Activated T-cell treated with anti-CD3 and anti-CD28 coated beads, Interleukin-2, amount 50 U/mL, for 48 hours (primary cell): ENCODE measurements at places on chromosomes 4 and X.

GRCh38 chr4:89216866-89217265, 90.7 kb downstream of the GPRIN3 start:
- DNase-seq = no peak

- no peak for DNase-seq
Observed at GRCh38 chr4:76078033-76078613, 3.6 kb downstream of the ART3 start.

DNA sequence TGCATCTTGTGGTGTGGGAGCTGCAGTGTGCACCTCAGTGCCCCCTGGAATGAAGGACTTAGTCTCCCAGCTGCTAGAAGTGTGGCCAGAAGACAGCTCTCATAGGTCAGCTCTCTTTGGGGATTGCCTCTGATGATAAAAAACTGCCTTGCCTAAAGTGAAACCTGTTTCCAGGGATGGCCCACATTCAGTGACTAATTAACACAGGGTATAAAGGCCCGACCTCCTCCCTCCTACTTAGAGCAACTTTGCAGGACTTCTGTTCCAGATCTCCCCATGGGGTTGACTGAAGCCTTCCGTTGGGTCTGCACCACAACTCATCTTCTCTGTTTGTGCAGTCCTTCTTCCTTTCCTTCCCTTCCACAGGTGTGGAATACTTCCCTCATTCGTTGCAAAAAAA, 53.2 kb downstream of the SPINK2 start:
- DNase-seq = no peak

DNA sequence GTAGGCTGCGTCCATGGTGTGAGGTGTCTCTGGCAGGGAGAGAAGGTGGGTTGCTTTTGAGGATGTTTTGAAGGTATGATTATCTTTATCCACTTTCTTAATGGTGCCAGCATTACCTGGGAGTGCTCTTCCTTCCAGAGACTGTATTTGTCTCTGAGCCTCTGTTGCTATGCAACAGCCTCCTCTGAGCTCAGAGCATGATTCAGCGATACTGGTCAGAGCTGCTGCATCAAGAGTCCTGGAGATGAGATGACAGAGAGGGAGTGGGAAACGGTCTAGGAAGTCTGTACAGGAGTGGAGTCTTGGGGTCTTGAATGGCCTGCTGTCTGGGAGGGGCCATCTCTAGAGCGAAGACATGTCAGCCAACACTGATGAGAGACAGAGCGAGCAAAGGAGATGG, 104.4 kb upstream of the RAB40AL start:
- no peak for DNase-seq

DNA sequence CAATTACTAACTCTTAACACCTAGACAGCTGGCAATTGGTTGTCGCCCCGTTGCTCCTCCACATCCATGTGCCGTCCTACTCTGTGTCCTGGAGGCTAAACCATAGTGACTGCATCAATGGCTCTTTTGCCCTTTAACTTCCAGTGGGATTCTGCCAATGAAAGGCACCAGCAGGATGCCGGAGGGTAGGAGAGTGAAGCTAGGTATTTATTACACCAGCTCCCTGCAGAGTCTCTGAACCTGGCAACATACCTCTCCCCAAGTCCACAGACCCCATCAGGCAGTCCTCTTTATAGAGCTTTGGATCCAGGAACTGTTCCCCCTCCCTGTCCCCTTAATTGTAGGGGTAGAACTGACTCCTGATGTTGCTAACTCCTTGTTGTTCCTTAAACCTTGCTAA, 426.8 kb downstream of the HNRNPD start:
- DNase-seq = no peak

DNA sequence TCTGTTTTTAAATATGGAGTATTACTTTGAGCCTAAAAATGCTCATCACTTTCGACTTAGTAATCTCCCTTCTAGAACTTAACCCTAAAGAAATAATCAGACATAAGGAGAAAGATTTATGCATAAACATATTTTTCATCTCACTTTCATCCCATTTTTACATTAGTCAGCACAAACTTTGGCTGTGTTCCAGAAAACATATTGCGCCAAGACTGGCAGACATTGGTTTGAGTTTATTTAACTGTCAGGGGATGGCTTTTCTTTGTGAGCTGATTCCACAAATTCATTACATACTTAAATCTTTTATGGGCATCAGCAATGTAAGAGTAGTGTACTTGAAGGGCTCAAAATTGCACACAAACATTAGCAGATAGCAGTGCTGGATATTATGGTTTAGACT, 23.7 kb downstream of the MAOA start:
- DNase-seq = no peak

DNA sequence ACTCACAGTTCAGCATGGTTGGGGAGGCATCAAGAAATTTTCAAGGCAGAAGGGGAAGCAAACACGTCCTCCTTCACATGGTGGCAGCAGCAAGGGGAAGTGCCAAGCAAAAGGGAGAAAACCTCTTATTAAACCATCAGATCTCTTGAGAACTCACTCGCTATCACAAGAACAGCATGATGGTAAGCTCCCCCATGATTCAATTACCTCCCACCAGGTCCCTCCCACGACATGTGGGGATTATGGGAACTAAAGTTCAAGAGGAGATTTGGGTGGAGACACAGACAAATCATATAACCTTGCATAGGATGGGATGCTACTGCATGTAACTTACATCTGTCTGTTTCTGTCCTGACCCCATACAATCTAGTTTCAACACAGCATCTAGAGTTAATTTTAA, 511.8 kb upstream of the ARX start:
- DNase-seq = no peak

DNA sequence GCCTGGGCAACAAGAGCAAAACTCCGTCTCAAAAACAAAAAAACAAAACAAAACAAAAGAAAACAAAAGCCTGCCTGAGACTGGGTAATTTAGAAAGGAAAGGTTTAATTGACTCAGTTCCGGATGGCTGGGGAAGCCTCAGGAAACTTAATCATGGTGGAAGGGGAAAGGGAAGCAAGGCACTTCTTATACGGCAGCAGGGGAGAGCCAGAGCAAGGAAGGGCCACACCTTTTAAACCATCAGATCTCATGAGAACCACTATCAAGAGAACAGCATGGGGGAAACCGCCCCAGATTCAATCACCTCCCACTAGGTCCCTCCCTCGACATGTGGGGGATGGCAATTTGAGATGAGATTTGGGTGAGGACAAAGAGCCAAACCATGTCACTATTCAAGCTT, 122.2 kb downstream of the UBE2K start:
- DNase-seq = no peak

GRCh38 chr4:69470561-69470960, 25.1 kb downstream of the UGT2B4 start:
- DNase-seq = no peak

DNA sequence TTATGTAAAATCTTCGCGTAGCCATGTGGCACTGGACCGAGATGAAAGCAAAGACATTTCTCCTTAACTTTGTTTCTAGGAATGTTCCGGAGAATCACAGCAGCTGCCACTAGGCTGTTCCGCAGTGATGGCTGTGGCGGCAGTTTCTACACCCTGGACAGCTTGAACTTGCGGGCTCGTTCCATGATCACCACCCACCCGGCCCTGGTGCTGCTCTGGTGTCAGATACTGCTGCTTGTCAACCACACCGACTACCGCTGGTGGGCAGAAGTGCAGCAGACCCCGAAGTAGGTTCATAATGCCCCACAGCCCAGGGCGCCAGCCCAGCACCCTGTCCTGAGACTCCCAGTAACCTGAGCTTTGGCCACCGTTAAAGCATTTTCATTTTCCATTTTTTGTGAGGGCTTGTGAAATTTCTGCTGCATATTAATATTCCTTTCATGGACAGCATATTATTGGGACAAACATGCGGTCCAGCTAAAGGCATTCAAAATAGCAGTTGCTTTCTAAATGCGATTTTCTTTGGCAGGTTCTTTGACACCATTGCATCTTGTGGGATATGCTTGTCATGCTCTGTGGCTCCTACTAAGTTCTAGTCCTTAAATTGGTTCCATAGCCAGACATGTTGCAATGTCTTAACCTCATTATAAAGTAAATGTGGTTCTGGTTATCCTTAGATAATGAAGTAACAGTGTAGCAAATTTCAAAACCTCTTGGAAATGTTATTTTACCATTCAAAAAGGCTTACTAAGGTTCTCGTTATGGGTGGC, 49.1 kb upstream of the MSANTD1 start:
- DNase-seq = no peak

DNA sequence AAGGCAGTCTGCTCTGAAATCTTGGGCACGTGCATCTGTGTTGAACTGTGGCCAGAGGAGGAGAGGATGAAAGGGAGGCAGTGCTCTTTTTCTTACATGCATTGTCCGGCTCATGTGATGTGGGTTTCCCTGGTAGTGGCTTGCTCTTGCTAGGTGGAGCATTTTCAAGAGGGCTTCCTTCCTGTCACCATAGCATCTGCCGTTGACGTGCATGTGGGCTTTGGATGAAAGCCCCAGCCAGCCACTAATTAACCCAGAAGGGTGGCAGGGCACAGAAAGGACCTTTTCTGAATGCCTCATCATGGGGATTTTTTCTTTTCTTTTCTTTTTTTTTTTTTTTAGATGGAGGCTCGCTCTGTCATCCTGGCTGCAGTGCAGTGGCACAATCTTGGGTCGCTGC, 121.3 kb downstream of the GPR143 start:
- DNase-seq = peak; percentile 49

DNA sequence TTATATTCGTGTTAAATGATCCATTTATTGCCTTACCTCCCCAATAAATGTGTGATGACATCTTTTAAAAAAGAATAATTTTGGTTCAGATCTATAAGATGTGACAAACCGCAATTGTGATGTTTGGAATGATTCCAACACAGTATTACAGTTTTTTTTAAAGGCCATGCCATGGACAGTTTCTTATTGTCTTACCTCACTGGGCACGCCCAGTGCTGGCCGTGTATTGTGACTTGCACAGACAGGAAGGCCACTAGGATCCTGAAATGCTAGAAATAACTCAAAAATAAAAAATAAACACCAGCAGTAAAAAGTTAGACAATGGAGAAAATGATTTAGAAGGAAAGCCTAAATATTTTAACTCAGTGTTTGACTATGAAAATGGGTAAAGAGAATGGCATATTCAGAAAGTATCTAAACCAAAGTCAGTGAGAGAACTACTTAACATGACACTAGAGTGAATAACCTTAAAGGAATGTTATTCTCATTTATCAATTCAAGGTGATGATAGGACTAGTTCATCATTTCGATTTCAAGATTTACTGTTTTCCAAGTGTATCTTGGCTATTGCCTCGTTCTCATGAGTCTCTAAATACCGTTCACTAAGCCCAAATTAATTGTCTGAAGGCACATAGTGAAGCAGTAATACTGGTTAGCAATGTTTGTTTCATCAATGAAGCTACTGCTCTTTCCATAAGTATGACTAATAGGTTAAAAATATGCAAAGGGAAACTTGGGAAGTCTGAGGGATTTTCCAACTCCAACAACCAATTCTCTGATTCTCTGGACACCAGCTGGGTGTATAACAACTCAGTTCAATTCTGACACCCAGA, 46.1 kb upstream of the VEGFC start:
- DNase-seq = no peak

DNA sequence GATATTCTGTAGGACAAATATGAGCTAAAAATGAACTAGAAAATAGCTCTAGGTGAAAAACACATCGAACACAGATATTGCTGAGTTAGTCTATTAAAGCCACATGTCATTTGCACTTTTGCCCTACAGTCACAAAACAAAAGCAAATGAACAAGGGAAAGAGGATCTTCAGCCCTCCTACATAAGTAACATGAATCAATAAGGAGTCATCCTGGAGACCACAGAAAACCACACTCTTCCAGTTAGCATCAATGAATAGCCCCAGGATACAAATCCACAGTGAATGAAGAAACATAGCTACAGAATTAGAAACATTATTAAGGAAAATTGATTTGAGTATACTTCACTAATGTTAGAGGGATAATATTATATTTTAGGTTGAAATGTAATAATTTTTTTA, 311.4 kb downstream of the MAPK10 start:
- no peak for DNase-seq

DNA sequence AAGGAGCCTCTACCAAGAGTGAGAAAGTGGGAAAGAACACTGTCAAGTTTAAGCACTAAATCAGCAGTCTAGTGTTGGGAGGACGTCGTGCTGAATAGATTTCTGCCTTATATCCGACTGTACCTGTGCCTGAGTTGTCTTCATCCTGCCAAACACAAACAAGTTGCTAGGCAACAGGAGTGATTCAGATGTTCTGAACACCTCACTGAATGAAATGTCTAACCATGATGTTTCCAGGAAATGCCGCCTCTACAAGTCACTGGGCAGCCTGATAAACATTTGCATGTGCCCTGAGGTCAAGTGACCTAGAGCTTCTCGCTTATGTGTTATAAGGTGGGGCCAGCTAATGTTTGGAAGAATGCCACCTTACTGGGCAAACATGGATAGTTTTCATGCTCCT, 37.9 kb downstream of the SGMS2 start:
- no peak for DNase-seq

- no peak for DNase-seq
Observed at GRCh38 chrX:87924619-87925018, 407.0 kb downstream of the KLHL4 start.

DNA sequence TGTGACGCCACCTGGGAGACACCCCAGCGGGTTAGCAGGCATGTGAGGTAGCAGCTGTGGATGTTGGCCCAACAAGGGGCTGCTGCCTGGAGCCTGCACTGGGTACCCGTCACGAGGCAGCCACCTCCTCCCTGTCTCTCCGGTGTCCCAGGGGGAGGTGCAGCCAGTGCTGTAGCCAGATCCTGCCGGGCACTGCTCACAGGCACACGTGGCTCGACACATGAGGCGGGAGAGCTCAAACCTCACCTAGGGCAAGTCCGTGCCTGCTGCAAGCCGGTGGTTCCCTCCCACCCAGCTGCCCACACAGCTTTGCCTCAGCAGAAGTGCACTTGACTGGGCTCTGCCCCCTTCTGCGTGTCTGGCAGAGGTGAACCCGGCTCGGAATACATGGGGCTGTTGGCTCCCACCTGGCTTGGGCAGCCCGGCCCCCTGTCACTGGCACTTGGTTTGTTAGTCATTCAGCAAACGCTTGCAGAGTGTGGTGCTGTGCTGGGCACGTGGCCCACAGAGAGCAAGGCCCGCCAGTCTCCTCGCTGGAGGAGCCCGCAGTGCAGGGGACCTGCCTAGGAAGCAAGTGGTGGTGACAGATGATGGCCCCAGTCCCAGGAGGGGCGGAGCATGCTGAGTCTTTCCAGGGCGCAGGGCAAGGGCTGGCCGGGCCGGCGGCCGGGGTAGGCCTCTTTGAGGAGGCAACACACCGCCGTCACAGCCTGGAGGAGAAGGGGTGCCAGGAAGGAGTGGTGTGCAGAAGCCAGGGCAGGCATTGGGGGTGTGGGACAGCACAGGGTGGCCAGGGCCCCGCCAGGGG, 10.1 kb upstream of the SH3TC1 start:
- no peak for DNase-seq

DNA sequence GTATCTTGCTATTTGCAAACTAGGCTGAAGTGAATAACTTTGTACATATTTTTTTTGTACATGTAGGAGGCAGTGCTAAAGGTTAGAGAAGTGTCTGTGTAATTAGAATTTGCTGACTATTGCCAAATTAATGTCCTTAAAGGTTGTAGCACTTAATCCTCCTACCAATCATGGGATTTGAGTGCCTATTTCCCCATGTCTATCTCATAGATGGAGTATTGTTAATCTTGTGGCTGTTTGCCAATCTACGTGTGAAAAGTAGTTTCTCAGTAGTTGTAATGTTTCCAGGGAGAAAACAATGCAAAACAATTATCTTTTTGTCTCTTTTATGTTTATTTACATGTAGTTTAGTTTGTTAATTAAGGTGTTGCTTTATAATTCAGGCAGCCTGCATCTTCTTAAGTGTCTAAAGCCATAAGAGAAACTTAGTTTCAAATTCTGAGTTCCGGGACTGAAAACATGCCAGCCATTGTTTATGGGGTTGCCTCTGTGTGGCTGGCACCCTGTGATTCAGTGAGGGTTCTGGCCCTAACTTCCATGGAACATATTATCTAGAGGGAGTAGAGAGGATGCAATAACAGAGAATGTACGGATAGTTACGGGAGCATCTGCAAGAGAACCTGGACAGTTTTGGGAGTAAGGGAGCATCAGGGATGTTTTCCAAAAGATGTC, 142.4 kb downstream of the KLHL8 start:
- no peak for DNase-seq
